ENCODE measurements at places on chromosomes 7 and 10. TPM values are rescaled to one million over a fixed set of nuclear protein-coding genes. Genes with fewer than 3 reads are reported as not detected.

The PRKCQ gene
- total RNA-seq = 0.54 TPM

The HOXA9 gene
- 91.0 TPM for total RNA-seq

The SFXN2 gene
- total RNA-seq = 22.9 TPM

The INA gene
- not detected for total RNA-seq

The HTR7 gene
- total RNA-seq = 32.2 TPM

The SLC13A4 gene
- 0.30 TPM for total RNA-seq

The GALNT17 gene
- not detected for total RNA-seq

The CAMK2B gene
- 0.34 TPM for total RNA-seq

GRCh38 chr10:11901454-11901832 is 78.3 kb downstream of the PROSER2 start:
- peaks cover 73% of the 10 kb centered on the region for H3K4me1 ChIP-seq
- no peaks in the 10 kb centered on the region for H3K27me3 ChIP-seq
- no peak overlapping the region for H3K4me3 ChIP-seq
- DNase-seq = no peak
- no peak overlapping the region for H3K27ac ChIP-seq

DNA sequence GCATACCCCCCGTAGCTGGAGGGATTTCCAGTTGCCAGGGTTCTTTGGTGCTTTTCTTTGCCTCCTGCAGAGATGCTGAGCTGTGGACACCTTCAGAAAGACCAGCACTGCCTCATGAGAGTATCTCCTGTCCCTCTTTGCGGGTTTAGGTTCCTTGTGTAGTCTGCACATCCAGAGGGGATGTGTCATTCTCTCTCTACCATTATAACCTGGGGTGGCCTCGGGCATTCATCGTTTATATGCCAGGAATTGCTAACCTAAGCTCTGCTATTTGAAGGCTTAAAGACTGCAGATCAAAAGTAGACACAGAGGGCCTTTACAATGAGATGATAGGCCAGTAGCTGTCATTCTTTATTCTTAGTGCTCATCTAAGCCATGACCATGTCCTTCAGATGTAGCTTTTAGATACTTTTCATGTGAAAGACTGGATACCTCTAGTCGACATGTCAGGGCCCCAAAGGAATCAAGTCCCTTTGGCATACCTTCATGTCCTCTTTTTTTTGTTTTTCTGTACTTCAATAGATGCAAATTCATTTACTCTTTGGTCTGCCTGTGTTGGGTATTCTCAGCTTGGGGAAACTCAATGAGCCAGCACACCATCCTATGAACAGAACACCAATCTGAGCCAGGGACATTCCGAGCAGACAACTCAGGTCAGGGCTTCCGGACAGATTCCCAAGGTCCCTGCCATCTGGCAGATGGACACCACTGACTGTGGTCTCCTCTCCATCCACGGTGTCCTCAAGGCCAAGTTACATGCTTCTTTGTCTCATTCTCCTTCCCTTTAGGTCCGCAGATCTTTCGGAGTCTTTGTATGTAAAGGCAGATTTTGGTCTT is 129.3 kb downstream of the NRF1 start:
- no peaks in the 10 kb centered on the region for H3K4me1 ChIP-seq
- DNase-seq = no peak
- H3K4me3 ChIP-seq = no peak overlapping the region
- H3K27ac ChIP-seq = no peak overlapping the region
- no peaks in the 10 kb centered on the region for H3K36me3 ChIP-seq

GRCh38 chr7:50281680-50282445 is 22.7 kb upstream of the IKZF1 start:
- no peaks in the 10 kb centered on the region for H3K4me1 ChIP-seq
- H3K4me3 ChIP-seq = no peak overlapping the region
- no peaks in the 10 kb centered on the region for H3K27me3 ChIP-seq
- H3K27ac ChIP-seq = no peak overlapping the region
- DNase-seq = no peak
- H3K36me3 ChIP-seq = no peaks in the 10 kb centered on the region

- no peaks in the 10 kb centered on the region for H3K27me3 ChIP-seq
- DNase-seq = no peak
- peaks cover 65% of the 10 kb centered on the region for H3K36me3 ChIP-seq
- H3K27ac ChIP-seq = no peak overlapping the region
- no peak overlapping the region for H3K4me3 ChIP-seq
Observed at GRCh38 chr10:97744405-97745035, 7.6 kb downstream of the ZFYVE27 start.

GRCh38 chr7:2023877-2024566 is 208.7 kb downstream of the MAD1L1 start:
- H3K27me3 ChIP-seq = no peaks in the 10 kb centered on the region
- H3K4me3 ChIP-seq = no peak overlapping the region
- peaks cover 14% of the 10 kb centered on the region for H3K4me1 ChIP-seq

- H3K4me3 ChIP-seq = no peak overlapping the region
- DNase-seq = no peak
- H3K27ac ChIP-seq = no peak overlapping the region
- H3K36me3 ChIP-seq = no peaks in the 10 kb centered on the region
- H3K4me1 ChIP-seq = no peaks in the 10 kb centered on the region
- no peaks in the 10 kb centered on the region for H3K27me3 ChIP-seq
Observed at GRCh38 chr10:8214587-8214986, 160.1 kb downstream of the GATA3 start.

GRCh38 chr10:63265222-63265617 is 132.1 kb downstream of the NRBF2 start:
- no peaks in the 10 kb centered on the region for H3K27me3 ChIP-seq
- DNase-seq = no peak
- peak overlapping the region; percentile 38 for H3K27ac ChIP-seq
- H3K4me1 ChIP-seq = peaks cover 43% of the 10 kb centered on the region
- H3K36me3 ChIP-seq = no peaks in the 10 kb centered on the region
- H3K4me3 ChIP-seq = peak overlapping the region; percentile 50

GRCh38 chr10:113631684-113632367 is 32.0 kb downstream of the NRAP start:
- peaks cover 10% of the 10 kb centered on the region for H3K27me3 ChIP-seq
- H3K4me3 ChIP-seq = no peak overlapping the region
- no peaks in the 10 kb centered on the region for H3K36me3 ChIP-seq
- no peak for DNase-seq
- H3K4me1 ChIP-seq = no peaks in the 10 kb centered on the region

GRCh38 chr7:103660455-103661371 is 214.7 kb upstream of the SLC26A5 start:
- no peak for DNase-seq
- peaks cover 12% of the 10 kb centered on the region for H3K27me3 ChIP-seq
- H3K4me3 ChIP-seq = no peak overlapping the region
- no peaks in the 10 kb centered on the region for H3K36me3 ChIP-seq
- peaks cover 5% of the 10 kb centered on the region for H3K4me1 ChIP-seq
- no peak overlapping the region for H3K27ac ChIP-seq

DNA sequence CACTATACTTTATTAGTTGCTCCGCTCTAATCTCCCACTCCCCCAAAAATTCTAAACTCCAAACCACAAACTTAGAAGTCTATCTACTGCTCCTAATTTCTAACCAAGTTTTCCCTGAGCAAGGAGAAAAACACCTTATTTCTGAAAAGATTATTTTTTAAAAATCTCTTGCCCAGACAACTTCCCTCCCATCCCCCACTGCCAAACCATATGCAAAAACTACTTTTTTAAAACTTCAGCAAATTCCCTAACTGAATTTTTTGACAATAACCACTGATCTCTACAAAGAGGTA is 1.9 kb downstream of the UBE2H start:
- no peak for DNase-seq
- H3K27me3 ChIP-seq = no peaks in the 10 kb centered on the region
- H3K4me1 ChIP-seq = peaks cover 46% of the 10 kb centered on the region
- peak overlapping the region; percentile 87 for H3K4me3 ChIP-seq

GRCh38 chr10:1648648-1649047 is 88.7 kb downstream of the ADARB2 start:
- no peak overlapping the region for H3K27ac ChIP-seq
- H3K4me3 ChIP-seq = no peak overlapping the region
- no peaks in the 10 kb centered on the region for H3K27me3 ChIP-seq
- H3K4me1 ChIP-seq = no peaks in the 10 kb centered on the region
- H3K36me3 ChIP-seq = no peaks in the 10 kb centered on the region

- no peak overlapping the region for H3K4me3 ChIP-seq
- no peak overlapping the region for H3K27ac ChIP-seq
- H3K4me1 ChIP-seq = no peaks in the 10 kb centered on the region
- H3K27me3 ChIP-seq = no peaks in the 10 kb centered on the region
- no peak for DNase-seq
Observed at GRCh38 chr7:33195264-33195663, 65.9 kb downstream of the BBS9 start.

- no peaks in the 10 kb centered on the region for H3K36me3 ChIP-seq
- H3K4me1 ChIP-seq = peaks cover 10% of the 10 kb centered on the region
- H3K27me3 ChIP-seq = no peaks in the 10 kb centered on the region
- no peak overlapping the region for H3K4me3 ChIP-seq
Observed at GRCh38 chr10:110857265-110858171, 14.2 kb upstream of the PDCD4 start.

DNA sequence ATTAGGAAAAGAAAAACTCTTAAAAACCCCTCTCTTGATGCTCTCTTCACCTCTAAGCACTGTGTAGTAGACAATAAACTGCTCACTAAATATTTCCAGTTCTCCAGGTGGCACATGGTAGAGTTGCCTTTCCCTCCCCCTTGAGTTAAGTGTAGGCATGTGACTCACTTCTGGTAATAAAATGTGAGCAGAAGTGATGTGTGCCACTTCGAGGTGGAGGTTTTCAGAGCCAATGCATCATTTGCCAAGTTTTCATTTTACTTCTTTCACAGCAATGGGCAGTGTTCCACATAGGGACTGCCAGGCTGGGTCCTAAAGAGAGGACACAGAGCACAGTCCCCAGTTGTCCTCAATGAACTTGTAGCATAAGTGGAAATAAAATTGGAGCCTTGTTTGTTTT is 131.6 kb upstream of the NPY start:
- no peak overlapping the region for H3K4me3 ChIP-seq
- no peak for DNase-seq
- no peak overlapping the region for H3K27ac ChIP-seq
- H3K36me3 ChIP-seq = no peaks in the 10 kb centered on the region
- H3K27me3 ChIP-seq = no peaks in the 10 kb centered on the region
- H3K4me1 ChIP-seq = no peaks in the 10 kb centered on the region

- peak within 1 kb of the TSS; percentile 44 for H3K4me3 ChIP-seq
- no peaks in the 10 kb centered on the region for H3K36me3 ChIP-seq
- peak within 1 kb of the TSS; percentile 78 for H3K27ac ChIP-seq
- H3K4me1 ChIP-seq = peaks cover 38% of the 10 kb centered on the region
- no peaks in the 10 kb centered on the region for H3K27me3 ChIP-seq
Observed at GRCh38 chr7:73770002-73770859, at the start of gene CLDN3. CLDN3 (minus strand) TSS chr7:73770270; CDS start chr7:73770049, 221 bp downstream.

- H3K27ac ChIP-seq = no peak overlapping the region
- H3K27me3 ChIP-seq = no peaks in the 10 kb centered on the region
- no peak overlapping the region for H3K4me3 ChIP-seq
- H3K4me1 ChIP-seq = no peaks in the 10 kb centered on the region
Observed at GRCh38 chr7:17207220-17207619, 91.2 kb upstream of the AHR start.

- H3K4me3 ChIP-seq = no peak overlapping the region
- H3K27me3 ChIP-seq = no peaks in the 10 kb centered on the region
- no peaks in the 10 kb centered on the region for H3K36me3 ChIP-seq
- no peak overlapping the region for H3K27ac ChIP-seq
- no peak for DNase-seq
- H3K4me1 ChIP-seq = peaks cover 49% of the 10 kb centered on the region
Observed at GRCh38 chr7:2759736-2760097, 71.7 kb downstream of the AMZ1 start.

- H3K27me3 ChIP-seq = peaks cover 36% of the 10 kb centered on the region
- H3K27ac ChIP-seq = no peak overlapping the region
- no peaks in the 10 kb centered on the region for H3K36me3 ChIP-seq
- H3K4me3 ChIP-seq = no peak overlapping the region
- DNase-seq = no peak
- peaks cover 9% of the 10 kb centered on the region for H3K4me1 ChIP-seq
Observed at GRCh38 chr10:97074256-97075145, 111.3 kb downstream of the SLIT1 start.

DNA sequence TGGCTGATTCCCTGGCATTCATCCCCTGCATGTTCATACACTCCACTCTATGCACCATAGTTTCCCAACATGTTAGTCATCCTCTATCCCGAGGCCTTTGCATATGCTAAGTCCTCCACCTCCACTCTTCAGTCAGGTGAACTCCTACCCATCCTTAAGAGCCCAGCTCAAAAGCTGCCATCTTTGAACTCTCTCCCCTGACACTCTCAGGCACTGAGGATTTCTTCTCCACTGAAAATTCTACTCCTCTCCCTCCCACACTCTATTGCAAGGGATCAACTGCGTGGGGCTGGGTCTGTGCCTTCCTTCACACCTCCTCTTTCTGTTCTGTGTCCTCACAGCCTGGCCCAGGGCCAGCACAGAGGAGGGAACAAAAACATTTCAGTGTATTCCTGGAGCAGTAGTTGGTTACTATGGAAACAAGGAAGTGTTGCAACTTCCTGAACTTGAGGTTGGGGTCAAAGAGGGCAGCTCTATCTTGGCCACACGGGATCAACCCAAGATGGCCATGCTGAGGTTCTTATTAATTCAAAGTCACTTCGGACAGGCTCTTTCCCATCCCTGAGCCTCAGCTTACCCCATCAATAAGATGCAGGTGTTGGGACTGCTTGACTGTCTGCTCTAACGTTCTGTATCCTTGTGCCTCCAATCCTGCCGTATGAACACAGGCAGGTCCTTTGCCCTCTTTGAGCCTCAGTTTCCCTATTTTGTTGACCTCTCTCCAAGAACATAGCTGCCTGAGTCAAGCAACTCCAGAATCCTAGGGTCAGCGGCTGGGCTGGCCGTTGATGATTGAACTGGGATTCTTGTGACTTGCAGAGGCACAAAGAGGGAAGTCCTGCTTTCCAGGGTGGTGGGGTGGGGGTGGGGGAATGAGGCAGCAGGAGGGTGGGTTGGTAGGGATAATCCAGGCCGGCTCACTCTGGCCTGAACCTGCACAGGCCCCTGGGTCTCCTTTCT is 15.5 kb downstream of the ZMIZ1 start:
- no peak overlapping the region for H3K27ac ChIP-seq
- H3K4me1 ChIP-seq = peaks cover 43% of the 10 kb centered on the region
- H3K27me3 ChIP-seq = no peaks in the 10 kb centered on the region
- DNase-seq = no peak
- H3K36me3 ChIP-seq = no peaks in the 10 kb centered on the region
- H3K4me3 ChIP-seq = no peak overlapping the region

DNA sequence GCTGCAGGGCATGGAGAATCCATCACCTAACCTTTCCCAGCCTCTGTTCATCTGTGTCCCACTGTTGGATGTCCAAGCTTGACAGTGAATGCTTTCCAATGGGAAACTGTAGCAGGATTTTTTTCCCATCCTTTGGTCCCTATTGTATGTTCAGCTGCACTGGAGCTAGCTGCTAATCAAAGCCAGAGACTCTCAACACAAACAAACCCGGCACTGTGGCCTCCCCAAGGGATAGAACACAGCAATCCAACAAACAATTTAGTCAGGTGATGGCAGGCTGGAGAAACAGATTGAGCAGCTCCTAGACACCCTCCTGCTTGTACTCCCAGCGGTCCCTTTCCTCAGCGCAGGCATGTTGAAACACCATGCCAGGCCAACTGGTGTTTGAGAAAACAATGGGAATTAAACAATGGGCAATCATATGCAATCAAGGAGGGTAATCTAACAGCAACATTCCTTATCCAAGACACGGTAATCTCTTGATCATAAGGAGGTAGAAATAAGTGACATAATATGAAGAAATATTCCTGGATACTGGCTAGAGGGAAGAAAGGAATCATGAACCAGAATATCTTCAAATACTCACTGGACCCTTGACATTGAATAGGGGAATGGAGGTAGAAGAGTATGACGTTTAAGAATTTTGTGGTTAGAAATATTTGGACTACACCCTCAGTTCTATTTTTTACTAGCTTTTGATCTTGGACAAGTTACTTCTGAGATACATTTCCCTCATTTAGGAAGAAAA is 15.0 kb downstream of the PTN start:
- H3K4me1 ChIP-seq = no peaks in the 10 kb centered on the region
- H3K27me3 ChIP-seq = no peaks in the 10 kb centered on the region
- no peaks in the 10 kb centered on the region for H3K36me3 ChIP-seq
- H3K27ac ChIP-seq = no peak overlapping the region
- DNase-seq = no peak
- no peak overlapping the region for H3K4me3 ChIP-seq

Data from HCT116 (cell line).